CD8-positive, alpha-beta T cell (primary cell): ENCODE measurements at places on chromosomes 11 and 22.

DNA sequence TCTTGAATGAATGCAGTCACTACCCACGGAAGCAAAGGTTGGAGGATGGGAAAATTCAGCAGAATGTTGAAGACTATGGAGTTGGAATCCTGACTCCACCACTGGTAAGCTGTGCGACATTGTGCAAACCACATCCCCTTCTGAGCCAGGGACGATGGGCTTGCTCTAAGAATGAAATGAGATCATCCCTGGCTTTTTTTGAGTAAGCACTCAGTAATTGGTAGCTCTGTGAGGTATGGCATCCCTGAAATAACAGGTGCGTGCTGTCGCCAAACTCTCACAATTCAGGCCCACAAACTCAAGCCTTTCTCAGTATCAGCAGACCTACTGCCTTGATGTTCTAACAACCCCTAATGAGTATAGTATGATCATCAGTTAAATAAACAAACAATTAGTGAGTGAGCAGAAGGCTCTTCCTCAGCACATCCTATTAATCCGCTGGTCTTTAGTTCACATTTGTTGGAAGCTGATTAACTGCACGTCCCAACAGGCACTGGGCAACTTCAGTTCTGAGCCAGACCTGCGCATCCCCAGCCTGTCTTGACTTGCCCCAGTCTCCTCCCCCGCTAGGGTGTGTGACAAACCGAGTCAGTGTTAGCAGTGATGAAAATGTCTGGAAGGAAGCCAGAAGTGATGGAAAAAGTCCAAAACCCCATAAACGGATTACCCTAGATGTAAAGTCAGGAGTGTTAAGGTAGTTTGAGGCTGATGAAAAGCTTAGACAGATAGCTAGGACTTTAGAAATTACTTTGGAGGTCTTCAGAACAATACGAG, 235.5 kb downstream of the GRIK4 start:
- no peak for DNase-seq

GRCh38 chr22:41561788-41562187, 978 bp downstream of the CSDC2 start:
- DNase-seq, result no peak

DNA sequence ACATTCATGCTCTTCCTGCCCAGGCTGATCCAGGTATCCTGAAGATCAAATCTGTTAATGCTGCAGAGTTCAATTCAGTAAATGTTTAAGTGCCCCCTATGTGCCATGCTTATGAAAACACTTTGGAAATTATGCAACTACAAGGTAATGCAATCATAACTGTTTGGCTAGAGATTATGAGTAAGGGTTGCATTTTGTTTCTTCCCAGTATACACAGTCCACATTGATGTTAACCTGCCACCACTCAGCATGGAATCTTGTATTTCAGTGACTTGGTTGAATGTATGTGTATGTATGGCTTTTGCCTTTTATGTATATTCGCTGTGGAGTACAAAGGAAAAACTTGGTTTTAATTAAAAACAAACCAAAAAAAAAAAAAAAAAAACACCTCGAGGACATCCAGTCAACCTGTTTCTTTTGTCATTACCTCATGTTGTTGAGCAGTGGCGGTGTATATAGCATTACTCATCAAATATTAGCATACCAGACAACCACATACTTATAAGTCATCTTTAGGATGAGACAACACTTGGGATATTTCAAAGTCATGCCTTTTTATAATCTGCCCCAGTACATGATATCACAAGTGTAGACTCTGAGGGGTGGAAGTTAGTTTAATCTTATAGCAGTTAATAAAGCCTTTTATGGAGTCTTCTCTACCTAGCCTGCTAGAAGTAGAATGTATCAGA, 86.1 kb upstream of the HORMAD2 start:
- no peak for DNase-seq

DNA sequence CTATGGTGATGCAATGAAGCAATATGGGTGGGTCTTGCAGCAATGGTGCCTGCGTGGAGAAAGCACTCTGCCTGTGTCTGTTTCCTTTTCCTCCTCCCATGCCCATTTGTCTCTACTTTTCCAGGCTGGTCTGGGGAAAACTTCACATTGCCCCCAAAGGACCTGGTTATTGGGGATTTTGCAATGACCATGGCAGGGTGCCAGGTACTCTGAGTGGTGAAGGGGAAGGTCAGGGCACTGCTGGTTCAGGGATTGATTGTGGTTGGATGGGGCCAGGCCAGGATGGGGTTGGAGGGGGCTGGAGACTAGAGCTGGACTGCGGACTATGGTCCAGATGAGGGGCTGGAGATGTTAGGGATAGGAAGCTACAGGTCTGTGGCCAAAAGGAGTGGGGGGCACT, 92.1 kb downstream of the INSC start:
- no peak for DNase-seq

GRCh38 chr11:91239359-91239758, 985.3 kb upstream of the FAT3 start:
- no peak for DNase-seq

DNA sequence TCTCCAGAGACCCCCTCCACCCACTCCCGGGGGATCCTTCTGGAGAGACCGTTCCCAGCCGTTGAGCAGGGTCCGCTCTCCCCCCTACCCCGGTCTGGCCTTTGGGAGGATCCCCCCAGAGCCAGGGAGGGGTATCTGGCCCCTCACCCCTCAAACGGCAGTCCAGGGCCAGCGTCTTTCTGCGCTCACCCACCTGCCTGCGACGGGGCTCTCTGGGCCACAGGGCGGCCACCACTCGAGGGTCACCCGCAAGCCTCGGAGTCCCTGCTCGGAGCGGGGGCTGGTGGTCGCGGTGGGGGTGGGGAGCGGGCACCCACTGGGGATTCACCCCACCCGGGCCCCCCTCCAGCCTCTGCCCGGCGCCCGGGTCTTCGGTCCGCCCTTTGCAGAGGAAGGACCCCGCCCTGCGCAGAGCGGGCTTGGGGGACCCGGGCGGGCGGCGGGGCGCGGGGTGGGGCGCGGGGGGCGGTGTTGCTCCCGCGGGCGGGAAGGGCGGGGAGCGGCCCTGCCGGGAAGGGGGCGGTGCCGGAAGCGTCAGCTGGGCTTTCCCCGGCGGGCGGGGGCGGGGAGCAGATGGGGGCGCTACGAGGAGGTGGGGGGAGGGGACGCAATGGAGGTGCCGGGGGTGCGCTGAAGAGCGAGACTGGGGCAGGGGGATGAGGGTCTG, 16.6 kb downstream of the CRELD2 start:
- peak; percentile 85 for DNase-seq

DNA sequence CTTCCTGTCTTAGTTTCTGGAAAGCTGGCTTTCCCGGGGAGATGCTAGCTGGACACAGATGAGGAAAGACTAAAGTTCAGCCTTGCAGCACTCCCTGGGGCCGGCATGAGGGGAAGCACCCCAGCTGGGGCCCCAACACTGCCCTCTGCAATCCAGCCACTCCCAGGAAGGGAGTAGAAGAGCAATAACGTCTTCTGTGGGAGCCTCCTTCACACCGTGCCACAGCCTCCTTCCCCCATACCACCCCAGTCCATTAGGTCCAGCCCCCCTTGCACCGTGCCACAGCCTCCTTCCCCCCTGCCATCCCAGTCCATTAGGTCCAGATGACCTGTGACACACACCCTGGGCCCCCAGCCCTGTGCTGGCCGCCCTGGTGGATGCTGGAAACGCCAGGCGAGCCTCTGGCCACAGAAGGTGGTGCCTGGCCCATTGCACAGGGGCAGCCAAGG, 44.1 kb upstream of the PRDM11 start:
- DNase-seq, result no peak

- DNase-seq, result no peak
These were observed 247.1 kb downstream of the MIAT start for GRCh38 chr22:26904483-26904882.

- DNase-seq, result peak; percentile 52
These were observed 23.8 kb downstream of the MICAL3 start for GRCh38 chr22:18000441-18001039.

DNA sequence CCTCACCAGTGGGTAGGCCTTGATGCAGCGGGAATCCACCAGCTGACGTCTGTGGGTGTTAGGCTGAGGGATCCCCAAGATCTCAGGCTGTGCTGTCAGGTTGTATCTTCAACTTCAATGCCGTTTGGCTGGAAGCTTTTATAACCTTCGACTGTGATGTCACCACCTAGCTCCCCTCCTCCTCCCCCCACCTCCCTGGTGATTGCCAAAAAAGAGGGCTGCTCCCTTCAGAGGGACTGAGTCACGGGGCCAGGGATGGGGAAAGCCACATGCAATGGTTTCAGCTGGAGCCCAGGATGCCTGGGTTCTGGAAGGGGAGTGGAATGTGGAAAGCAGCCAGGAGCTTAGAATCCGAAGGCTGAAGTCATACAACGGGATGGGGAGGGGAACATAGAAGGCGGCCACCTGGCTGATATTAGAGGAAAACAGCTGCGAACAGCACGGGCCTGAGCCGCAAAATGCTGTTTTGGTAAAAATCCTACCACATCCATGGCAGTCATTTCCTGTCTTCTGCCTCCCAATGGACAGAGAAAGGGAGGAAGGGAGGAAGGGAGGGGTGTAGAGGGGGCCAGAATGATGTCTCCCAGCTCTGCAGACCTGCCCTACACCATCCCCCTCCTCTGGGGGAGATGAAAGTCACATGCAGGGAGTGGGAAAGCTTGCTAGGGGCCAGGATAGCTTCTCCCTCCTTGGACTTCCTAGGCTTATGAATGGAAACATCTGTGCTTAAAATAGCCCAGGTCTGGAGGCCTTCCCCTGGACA, at the start of gene LRRN4CL:
Gene LRRN4CL (minus strand): TSS at position 110 of the 763 bp plus-strand sequence. CDS start 1,022 bp downstream, outside the sequence.
- no peak for DNase-seq

- no peak for DNase-seq
These were observed 525.8 kb upstream of the FAT3 start for GRCh38 chr11:91698845-91699244.

- DNase-seq, result no peak
These were observed 3.1 kb upstream of the RAPSN start for GRCh38 chr11:47451990-47452389.

DNA sequence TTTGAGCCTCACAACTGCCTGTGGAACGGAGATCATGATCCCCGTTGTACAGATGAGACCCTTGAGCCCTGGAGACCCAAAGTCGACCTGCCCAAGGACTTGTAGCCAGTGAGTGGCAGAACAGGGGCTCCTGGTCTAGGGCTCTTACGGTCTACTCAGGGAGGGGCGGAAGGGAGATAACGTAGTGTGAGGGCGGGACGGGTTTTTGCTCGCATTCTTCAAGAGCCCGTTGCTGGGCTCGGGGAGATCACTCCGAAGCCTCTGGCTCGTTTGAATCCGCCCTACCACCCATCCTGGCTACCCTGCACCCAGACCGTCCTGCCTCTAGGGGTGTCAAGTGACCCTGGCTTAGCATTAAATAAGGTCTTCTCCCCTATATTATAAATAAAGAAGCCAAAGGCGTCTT, 639 bp downstream of the CRY2 start:
- peak; percentile 44 for DNase-seq
